ENCODE measurements at places on chromosomes 16 and 17. TPM values are rescaled to one million over a fixed set of nuclear protein-coding genes. Genes with fewer than 3 reads are reported as not detected.

DNA sequence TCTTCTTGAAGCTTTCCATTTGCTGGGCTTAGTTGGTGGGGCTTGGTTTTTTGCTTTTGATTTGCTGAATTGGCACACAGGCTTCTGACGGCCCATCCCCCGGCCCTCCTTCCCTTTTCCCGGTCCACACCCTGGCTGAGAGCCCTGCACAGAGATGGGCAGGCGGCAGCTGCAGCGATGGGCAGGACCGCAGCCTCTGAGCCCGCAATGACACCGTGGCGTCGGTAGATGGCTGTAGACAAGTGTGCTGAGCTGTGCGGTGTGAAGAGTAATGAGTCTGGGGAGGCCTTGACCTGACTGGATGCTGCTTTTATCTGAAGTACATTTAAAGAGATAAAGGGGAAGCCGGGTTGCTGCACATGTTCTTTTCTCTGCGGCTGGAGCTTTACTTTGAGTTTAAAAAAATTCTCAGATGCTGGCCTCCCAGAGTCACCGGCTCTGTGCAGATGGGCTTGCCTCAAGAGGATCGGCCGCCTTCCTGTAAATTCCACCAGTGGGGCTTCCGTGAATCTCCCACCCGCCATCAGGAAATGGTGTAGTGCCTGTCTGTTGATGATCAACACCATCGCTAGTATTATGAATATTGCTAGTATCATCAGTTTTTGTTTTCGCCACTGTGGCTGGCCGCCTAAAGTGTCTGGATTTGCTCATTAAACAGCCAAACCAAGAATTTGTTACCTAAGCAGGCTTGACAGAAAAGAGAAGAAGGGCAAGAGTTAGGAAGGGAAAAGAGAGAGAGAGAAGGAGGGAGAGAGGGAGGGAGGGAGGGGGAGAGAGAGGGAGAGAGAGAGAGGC lies 245.6 kb upstream of the RBFOX1 start:
- no peak for DNase-seq

GRCh38 chr16:86088287-86088686 lies 189.3 kb downstream of the IRF8 start:
- DNase-seq: no peak

GRCh38 chr17:57470906-57471305 lies 214.6 kb downstream of the MSI2 start:
- no peak for DNase-seq

DNA sequence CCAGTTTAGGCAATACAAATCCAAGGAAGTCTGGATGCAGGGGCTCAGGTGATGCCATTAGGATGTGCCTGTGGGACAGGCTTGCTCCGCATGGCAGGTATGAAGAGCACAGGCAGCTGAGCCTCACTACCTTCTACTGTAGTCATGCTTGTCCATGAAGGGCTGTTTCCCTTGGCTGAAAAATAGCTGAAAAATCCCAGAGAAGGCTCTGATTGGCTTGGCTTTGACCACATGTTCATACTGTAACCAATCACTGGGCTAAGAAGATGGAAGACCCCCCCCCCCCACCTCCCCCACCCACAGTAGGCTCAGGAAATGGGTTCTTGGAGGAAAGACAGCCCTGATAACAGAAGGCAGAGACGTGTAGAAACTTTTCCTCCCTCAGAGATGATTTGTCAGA lies 66.5 kb upstream of the LGALS9 start:
- no peak for DNase-seq

- DNase-seq: no peak
These were observed 636 bp downstream of the WWOX start for GRCh38 chr16:78100112-78100467.

- no peak for DNase-seq
These were observed 145.3 kb downstream of the GRIN2A start for GRCh38 chr16:10036956-10037355.

The SEC14L1 gene
- 56.3 TPM for total RNA-seq
